ENCODE measurements at places on chromosomes 6 and 20.

DNA sequence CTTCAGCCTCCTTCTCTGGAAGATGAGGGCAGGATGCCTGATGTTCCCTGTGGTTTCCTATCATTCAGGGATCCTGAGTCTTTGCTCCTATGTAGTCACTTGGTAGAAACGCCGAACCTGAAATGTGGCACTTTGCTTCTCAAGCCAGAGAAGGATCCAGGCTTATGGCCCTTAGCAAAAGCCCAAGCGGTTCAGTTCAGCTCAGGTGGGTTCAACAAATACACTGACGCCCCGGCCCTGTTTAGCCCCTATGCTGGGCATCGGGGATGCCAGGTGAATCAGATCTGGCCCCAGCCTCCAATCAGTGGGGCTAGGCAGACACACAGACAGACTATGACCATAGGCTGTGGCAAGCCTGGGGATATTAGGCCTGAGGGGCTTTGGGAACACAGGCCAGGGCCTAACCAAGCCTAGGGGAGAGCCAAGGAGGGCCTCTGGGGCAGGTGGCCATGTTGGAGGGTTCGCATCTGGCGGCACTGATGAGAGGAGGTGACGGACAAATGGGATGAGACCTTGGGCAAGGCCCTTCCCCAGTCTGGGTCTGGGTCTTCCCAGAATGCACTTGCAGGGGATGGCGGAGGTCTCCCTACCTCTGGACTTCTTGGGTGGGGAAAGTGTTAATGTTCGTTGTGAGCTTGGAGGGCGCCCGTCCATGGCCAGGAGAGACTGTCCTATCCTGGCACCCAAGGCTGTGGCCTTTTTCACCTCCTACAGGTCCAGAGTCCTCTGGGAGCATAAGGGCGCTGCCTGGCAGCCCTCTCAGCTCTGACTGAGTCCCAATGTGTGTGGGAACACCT, 17.6 kb upstream of the SRC start:
- no peak for DNase-seq

GRCh38 chr6:166640342-166641043, 13.4 kb upstream of the RPS6KA2 start:
- DNase-seq, result no peak

DNA sequence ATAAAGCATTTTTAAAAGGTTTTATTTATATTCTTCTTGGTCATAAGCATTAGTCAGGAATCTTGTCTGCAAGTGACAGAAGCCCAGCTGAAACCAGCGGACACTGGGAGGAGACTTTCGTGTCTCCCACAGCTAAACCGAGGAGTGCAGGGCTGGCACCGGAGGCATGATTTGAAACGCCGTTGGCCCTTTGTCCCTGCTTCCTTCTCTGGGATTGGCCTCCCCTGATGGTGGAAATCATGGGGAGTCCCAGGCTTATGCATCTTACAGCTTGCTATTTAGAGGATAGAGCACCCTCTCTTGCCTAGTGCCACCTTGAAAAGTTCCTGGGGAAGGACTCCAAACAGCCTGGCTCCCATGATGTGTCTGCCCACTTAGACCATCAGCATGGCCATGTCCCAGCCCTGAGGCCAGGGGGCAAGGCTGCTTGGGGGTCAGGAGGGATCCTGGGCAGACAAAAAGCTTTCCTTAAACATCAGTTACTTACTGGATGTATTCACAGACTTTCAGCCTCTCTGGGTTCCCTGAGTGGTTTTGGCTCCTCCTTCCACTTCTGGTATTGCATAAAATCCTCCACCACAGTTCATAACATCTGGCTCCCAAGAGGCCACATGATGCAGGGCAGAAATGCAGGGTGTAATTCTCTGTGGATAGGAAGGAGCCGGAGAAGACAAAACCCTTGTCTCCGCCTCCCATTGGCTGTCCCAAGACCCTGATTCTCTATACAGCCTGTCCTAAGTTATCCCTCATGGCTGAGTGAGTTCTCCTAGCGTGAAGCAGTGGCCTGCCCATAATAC, 49.3 kb upstream of the INSM1 start:
- DNase-seq, result no peak

DNA sequence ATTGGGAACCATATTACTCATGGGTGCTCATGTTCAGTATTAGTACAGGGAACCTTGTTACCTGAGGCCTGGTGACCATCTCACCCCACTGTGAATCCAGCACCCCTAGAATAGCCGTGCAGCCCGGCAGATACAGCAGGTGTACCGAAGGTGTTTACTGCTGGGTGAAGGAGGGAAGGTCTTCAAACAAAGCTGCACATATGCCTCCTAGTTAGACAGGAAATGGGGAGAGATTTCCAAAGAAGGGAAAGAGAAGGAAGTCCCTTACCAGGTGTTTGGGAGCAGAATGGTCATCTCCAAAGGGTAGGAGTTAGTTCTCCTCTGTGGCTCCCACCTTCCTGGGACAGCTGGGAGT, 2.4 kb upstream of the CST1 start:
- DNase-seq, result no peak

GRCh38 chr6:111721753-111722154, 116.1 kb upstream of the TRAF3IP2 start:
- DNase-seq, result no peak

DNA sequence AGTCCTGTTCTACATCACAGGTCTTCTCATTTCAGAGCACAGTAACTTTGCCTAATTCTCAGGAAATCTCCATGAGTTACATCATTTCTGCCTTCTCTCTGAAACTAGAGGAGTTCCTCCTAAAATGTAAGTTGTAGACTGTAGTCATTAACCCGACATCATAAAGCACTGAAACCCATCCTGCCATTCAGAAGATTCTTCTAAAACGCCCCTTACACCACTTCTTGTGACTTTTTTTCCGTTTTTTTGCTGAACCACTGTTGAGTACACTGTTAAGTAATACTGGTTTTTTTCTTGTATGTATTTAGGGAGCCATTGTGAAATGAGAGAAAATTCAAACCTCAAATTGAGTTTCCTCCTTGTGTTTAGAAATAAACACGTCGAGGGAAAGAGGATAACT, 117.3 kb downstream of the MAP3K4 start:
- no peak for DNase-seq

DNA sequence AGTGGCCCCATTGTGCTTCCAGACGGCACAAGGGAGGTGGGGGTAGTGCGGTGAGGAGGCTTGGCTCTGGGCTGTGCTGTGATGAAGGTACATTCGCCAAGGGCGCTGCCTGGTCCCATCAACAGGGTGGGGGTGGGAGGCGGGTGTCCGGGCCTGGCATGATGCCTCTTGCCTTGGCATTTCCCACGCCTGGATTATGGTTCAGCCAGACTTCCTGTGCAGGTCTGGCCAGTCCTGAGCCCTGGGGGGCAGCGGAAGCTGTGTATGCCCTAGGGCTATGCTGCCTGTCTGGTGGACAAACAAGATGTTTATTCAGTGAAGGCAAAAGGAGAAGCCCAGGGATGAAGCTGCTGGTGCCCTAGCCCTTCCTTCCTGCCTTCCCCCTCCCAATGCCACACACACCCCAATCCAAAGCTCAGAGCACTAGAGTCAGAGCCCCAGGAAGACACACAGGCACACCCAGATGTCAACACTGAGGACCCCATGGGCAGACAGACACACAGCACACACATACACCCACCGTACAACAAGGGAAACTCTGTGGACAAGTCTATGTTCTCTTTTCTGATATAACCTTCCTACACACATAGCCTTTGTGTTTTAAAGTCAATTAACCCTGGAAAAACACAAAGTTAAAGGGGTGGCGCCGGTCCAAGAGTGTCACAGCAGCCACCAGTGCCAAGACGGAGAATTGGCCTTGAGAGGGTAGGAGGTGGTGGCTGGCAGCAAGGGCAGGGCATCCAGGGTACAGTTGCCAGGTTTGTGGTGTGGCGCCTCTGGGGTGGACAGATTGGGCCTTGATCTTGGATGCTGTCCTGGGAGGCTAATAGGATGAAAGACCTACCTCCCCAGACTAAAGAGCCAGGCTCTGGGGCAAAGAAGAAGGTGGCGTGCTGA, 54.7 kb upstream of the SAYSD1 start:
- no peak for DNase-seq

- no peak for DNase-seq
Observed at GRCh38 chr20:17866234-17867001, 102.2 kb downstream of the SNX5 start.

GRCh38 chr6:71349976-71350615, 61.5 kb downstream of the OGFRL1 start:
- DNase-seq, result no peak

GRCh38 chr6:159982731-159983506, 14.0 kb downstream of the IGF2R start:
- no peak for DNase-seq

DNA sequence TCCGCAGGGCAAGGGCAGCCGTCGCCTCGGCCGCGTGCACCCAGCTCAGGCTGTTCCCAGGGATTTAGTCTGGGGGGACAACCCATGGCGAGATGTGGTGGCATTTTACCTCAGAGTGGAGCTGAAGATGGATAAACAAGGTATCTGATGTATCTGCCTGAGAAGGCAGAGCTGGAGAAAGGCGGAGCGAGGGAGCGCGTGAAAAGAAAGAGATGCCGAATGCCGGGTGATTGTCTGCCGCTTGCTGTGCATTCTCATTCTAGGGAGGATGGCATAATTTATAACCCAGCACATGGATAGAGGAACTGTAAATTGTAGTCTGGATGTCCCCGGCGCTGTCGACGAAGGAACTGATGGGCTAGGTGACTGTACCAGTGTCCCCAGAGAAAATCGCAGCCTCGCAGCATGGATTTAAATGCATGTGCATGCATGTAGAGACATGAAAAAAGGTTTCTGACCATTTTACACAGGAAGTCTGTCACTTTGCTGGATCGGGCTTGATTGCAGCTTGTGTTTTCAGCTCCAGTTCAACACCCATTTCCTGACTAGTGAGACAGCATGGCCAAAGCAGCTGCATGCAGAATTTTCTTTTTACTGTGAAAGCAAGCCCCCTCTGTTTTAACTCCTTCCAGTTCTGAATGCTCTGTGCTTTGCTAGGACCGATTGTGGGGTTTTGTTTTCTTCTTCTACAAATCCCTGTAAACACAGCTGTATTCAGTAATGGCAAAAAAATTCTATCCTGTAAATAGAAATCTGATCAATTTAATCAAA, 149.7 kb downstream of the PRL start:
- DNase-seq, result no peak

DNA sequence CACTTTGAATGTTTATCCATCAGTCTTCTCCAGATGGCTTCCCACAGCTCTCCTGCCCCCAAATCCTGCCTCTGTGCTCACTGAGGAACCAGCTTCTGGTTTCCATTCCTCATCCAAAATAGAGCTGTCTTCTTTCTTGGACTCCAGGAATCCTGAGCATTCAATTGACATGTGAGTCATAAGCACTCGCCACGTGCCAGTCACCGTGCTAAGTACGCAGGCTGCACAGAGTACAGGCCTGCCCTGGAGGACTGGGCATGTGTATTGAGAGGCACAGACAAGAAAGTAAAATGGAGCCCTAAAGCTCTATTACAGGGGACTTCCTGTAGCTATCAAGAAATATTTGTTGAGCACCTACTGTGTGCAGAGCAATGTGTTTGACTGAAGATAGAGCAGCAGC, 39.7 kb upstream of the LRFN2 start:
- no peak for DNase-seq

DNA sequence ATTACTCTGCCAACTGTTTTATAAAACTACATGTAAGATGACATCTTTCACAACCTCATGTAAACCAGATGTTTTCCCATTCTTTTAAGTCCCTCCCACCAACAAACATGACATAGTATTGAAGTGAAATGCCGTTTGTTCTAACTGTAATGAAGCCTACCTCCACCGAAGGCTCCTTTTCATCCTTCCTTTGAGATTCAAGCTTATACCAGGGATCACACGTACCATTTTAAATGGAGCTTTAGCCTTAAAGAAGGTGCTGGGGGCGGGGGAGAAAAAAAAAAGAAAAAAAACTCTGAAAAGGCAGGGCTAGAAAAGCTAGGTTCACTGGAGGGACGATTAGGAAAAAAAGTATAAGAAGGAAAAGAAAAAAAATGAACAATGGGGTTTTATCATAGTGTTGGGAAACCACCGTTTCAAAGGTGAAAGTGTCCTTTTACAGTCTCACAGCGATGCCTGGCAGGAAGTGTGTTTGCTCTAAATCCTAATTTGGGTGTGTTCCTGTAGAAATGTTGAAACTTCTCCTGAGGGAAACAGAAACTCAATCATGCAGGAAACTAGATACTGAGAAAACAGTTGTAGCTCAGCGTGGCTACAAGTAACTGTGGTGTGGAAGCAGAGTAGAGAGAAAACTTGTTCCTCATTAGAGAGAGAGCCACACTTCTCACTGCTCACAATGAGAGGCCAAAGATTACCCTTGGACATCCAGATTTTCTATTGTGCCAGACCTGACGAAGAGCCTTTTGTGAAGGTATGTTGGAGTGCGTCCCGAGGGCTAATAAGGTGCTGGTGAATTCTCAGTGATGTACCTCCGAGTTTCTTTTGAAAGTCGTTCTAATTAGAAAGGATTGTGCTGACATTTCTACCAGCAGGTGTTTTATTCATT, 37.6 kb upstream of the HINT3 start:
- peak; percentile 57 for DNase-seq

DNA sequence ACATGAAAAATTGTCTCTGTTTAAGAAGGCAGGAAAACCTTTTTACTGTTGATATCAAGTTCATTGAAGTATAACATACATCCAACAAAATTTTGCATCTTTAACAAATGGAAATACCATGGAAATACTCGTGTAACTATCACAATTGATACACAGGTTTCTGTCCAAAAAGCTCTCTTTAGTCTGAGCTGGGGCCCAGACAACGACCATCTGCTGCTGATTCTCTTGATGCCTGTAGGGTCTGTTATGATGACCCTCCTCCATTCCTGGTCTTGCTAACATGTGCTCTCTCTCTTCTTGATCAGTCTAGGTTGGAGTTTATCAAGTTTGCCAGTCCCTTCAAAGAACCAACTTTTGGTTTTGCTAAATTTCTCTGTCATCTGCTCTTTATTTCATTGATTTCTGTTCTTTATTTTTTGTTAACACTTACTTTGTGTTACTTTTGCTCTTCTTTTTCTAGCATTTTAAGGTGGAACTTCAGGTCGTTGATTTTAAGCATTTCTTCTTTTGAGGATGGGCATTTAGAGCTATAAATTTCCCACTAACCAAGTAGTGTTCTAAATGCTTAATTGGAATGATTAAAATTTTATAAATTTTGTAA, 116.8 kb downstream of the PSMB1 start:
- DNase-seq, result no peak

Measured in brain pericyte (primary cell).